Colonic mucosa (tissue), 4 donors: ENCODE measurements at places on chromosomes 12 and 14.
A peak's percentile ranks its signal among the peaks of the same experiment; 100 is the strongest.

DNA sequence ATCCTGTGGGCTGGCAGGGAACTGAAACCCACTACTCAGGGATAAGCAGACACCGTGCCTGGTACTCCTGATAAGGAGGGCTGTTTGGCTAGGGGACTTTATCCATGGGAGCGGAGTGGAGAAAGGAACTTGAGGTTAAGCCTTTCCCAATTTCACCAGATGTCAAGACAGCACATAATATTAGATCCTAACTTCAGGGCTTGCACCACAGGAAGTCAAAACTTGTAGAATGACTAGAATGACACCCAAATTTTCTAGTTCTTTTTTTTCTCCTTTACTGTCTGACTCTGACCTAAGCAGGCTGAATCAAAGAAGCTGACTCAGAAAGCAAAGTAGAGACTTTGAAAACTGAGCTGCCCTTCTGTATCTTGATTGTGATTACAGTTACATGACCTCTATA is 7.1 kb upstream of the CGRRF1 start:
- DNase-seq = no peak
- H3K4me3 ChIP-seq = no peak overlapping the region
- no peaks in the 10 kb centered on the region for H3K36me3 ChIP-seq
- H3K4me1 ChIP-seq = no peaks in the 10 kb centered on the region
- H3K27me3 ChIP-seq = no peaks in the 10 kb centered on the region
- H3K27ac ChIP-seq = no peak overlapping the region

- no peaks in the 10 kb centered on the region for H3K36me3 ChIP-seq
- H3K27me3 ChIP-seq = no peaks in the 10 kb centered on the region
- no peaks in the 10 kb centered on the region for H3K4me1 ChIP-seq
- no peak overlapping the region for H3K4me3 ChIP-seq
- no peak overlapping the region for H3K27ac ChIP-seq
- no peak for DNase-seq
These were observed 29.6 kb upstream of the PRMT8 start for GRCh38 chr12:3461391-3461790.

GRCh38 chr12:55925371-55925770 is 2.3 kb downstream of the PYM1 start:
- H3K4me1 ChIP-seq = peaks cover 20% of the 10 kb centered on the region
- no peak overlapping the region for H3K4me3 ChIP-seq

- H3K36me3 ChIP-seq = peaks cover 9% of the 10 kb centered on the region
- no peaks in the 10 kb centered on the region for H3K27me3 ChIP-seq
- no peaks in the 10 kb centered on the region for H3K4me1 ChIP-seq
- no peak overlapping the region for H3K4me3 ChIP-seq
These were observed 2.9 kb downstream of the PRMT5 start for GRCh38 chr14:22926316-22926715.

GRCh38 chr12:42140901-42141300 is 3.8 kb downstream of the GXYLT1 start:
- no peak for DNase-seq
- no peak overlapping the region for H3K27ac ChIP-seq
- H3K27me3 ChIP-seq = no peaks in the 10 kb centered on the region

- no peaks in the 10 kb centered on the region for H3K36me3 ChIP-seq
- H3K27ac ChIP-seq = no peak overlapping the region
- no peaks in the 10 kb centered on the region for H3K4me1 ChIP-seq
- no peaks in the 10 kb centered on the region for H3K27me3 ChIP-seq
These were observed 275.4 kb downstream of the TRHDE start for GRCh38 chr12:72547573-72547972.

DNA sequence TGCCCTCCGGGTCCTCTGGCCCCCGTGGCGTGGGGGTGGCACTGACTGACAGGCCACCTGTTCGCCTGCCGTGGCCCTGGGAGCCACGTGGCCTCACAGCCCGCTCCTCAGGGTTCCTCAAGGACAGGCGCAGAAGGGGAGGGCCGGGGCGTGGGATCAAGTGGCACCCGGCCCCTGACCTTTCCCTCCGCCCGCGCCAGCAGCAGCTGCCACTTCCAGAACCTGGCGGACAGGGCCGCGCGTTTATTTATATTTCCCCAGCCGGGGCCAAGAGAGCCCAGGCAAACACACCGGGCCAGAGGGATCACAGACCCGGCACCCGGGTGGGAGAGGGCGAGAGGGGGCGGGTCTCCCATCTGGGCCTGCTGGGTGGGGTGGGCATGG is 92.6 kb downstream of the RFLNA start:
- H3K27ac ChIP-seq = peak overlapping the region; percentile 47
- peaks cover 17% of the 10 kb centered on the region for H3K4me1 ChIP-seq
- H3K27me3 ChIP-seq = no peaks in the 10 kb centered on the region
- no peak for DNase-seq

DNA sequence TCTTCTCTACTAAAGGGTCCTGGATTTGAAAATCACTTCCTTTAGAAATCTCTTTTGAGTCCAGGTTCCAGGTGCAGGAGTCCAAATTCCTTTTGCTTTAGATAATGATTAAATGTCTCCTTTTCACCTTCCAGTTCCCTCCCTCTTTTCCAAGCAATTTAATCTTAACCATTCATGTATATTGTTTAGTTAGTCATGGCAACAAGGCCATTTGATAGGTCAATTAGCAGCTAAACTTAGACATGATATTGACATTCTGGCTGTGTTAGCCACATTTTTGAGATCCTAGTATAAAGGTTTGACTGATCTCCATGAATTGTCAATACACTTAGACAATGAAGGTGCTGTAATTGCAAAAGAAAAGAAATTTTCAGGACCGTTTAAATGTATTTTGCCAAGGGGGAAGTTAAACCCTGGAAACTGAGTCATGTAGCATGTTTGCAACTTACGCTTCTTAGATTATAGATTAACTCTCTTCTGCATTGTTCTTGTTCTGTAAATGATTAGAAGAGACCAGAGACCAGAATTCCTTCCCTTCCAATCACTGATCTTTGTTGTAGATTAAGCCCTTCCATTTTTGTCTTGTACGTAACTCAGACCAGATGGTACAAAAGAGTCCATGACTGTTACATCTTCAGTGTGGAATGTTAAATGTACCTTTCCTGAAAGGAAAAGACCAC is 12.4 kb upstream of the C12orf75 start:
- peak overlapping the region; percentile 72 for H3K27ac ChIP-seq
- H3K27me3 ChIP-seq = no peaks in the 10 kb centered on the region
- no peak for DNase-seq
- peaks cover 7% of the 10 kb centered on the region for H3K4me1 ChIP-seq
- no peak overlapping the region for H3K4me3 ChIP-seq
- H3K36me3 ChIP-seq = no peaks in the 10 kb centered on the region

- no peak overlapping the region for H3K4me3 ChIP-seq
- H3K27me3 ChIP-seq = no peaks in the 10 kb centered on the region
- no peak for DNase-seq
- H3K36me3 ChIP-seq = no peaks in the 10 kb centered on the region
These were observed 283.3 kb downstream of the RPL10L start for GRCh38 chr14:46368275-46368674.

- H3K36me3 ChIP-seq = no peaks in the 10 kb centered on the region
- H3K4me3 ChIP-seq = no peak overlapping the region
- DNase-seq = no peak
- H3K4me1 ChIP-seq = no peaks in the 10 kb centered on the region
- peak overlapping the region; percentile 46 for H3K27ac ChIP-seq
- H3K27me3 ChIP-seq = no peaks in the 10 kb centered on the region
These were observed 205.7 kb downstream of the ZFP36L1 start for GRCh38 chr14:68586896-68587751.

DNA sequence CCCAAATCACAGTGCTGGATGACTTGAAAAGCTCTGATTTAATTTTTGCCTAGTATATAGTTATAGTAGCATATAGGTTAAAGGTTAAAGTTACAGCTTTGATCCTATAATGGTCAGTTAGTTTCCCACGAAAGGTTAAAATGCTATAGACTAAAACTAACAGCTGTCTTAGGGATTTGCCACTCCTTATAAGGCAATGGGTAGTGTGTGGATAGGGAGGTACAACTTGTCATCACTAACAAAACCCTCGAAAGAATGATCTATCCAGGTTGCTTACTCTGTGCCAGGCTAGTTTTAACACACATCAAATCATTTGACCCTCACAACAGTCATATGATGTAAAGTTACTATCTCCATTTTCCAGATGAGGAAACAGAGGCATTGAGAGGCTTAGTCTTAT is 11.7 kb downstream of the RCOR1 start:
- no peaks in the 10 kb centered on the region for H3K36me3 ChIP-seq
- no peak for DNase-seq
- no peaks in the 10 kb centered on the region for H3K4me1 ChIP-seq
- H3K27me3 ChIP-seq = no peaks in the 10 kb centered on the region

- H3K36me3 ChIP-seq = no peaks in the 10 kb centered on the region
- H3K4me3 ChIP-seq = no peak overlapping the region
- no peak for DNase-seq
These were observed 228.6 kb downstream of the ZFP36L1 start for GRCh38 chr14:68564191-68564825.

DNA sequence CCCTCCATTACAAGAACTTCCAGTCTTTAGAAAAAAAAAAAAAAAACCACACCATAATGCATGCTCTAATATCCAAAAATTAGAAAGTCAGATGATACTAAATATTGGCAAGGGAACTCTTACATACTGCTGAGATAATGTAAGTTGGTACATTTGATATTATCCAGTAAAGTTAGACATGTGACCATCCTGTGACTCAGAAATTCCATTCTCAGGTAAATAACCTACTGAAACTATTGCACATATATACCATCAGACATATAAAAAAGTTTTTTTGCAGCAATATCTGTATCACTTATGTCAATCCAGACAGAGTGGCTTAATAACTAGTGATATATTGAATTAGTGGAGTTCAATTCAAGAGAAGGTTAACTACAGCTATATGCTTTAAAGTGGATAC is 63.5 kb downstream of the KITLG start:
- H3K27me3 ChIP-seq = no peaks in the 10 kb centered on the region
- DNase-seq = no peak
- H3K4me3 ChIP-seq = no peak overlapping the region
- no peaks in the 10 kb centered on the region for H3K4me1 ChIP-seq
- no peak overlapping the region for H3K27ac ChIP-seq

GRCh38 chr12:69469854-69470188 is 367 bp upstream of the FRS2 start:
- no peaks in the 10 kb centered on the region for H3K27me3 ChIP-seq
- H3K27ac ChIP-seq = peak overlapping the region; percentile 80
- peak overlapping the region; percentile 82 for H3K4me3 ChIP-seq
- peaks cover 7% of the 10 kb centered on the region for H3K4me1 ChIP-seq

- DNase-seq = no peak
- H3K4me3 ChIP-seq = no peak overlapping the region
- no peaks in the 10 kb centered on the region for H3K27me3 ChIP-seq
- H3K36me3 ChIP-seq = no peaks in the 10 kb centered on the region
These were observed 76.4 kb upstream of the FOXG1 start for GRCh38 chr14:28690029-28690692.

- no peaks in the 10 kb centered on the region for H3K36me3 ChIP-seq
- no peak for DNase-seq
- H3K27me3 ChIP-seq = no peaks in the 10 kb centered on the region
- H3K4me3 ChIP-seq = no peak overlapping the region
These were observed 70.8 kb downstream of the WNK1 start for GRCh38 chr12:823028-823698.

DNA sequence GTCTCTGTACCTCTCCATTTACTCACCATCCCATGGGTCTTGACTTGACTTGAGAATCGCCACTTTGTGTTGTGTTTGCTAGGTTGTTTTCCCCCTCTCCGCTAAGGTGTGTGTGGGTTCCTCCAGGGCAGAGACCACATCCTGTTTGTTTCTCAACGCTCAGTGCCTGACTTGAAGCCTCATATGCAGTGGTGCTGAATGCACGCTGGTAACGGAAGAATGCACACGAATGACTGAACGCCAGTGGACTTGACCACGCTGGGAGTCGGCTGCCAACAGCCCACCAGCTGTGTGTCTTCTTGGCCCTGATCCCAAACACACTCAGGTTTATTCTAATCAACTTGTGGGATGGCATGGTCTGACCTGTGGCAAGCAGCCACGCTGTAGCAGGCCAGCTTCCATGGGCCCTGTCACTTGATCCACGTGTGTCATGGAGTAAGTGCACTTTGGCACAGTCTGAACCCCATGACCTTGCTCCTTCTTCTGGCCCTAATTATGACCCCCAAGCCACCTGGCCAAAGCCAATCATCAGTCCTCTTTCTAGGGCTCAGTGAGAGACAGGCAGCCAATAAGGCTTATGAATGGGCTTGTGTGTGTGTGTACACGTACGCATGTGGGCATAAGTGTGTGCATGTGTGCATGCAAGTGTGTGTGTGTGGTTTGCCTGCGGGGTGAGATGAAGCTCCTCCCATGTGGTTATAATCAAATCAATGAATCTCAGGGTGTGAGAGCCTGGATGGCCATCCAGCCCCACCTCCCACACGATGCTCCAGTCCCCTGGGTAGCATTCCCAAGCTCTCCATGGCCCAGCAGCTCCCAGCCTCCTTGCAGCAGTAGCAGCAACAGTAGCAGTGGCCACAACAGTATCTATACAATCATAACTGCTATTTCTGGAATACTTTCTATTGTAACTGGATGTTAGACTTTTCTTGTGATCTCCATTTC is 6.4 kb upstream of the TC2N start:
- no peak overlapping the region for H3K4me3 ChIP-seq
- DNase-seq = peak; percentile 42
- peaks cover 21% of the 10 kb centered on the region for H3K4me1 ChIP-seq
- H3K36me3 ChIP-seq = no peaks in the 10 kb centered on the region
- peak overlapping the region; percentile 89 for H3K27ac ChIP-seq

- H3K4me1 ChIP-seq = peaks cover 82% of the 10 kb centered on the region
- DNase-seq = peak; percentile 77
- H3K27me3 ChIP-seq = no peaks in the 10 kb centered on the region
- H3K27ac ChIP-seq = peak overlapping the region; percentile 99
- no peak overlapping the region for H3K4me3 ChIP-seq
- no peaks in the 10 kb centered on the region for H3K36me3 ChIP-seq
These were observed 40.0 kb upstream of the PNMA1 start for GRCh38 chr14:73753887-73754795.

DNA sequence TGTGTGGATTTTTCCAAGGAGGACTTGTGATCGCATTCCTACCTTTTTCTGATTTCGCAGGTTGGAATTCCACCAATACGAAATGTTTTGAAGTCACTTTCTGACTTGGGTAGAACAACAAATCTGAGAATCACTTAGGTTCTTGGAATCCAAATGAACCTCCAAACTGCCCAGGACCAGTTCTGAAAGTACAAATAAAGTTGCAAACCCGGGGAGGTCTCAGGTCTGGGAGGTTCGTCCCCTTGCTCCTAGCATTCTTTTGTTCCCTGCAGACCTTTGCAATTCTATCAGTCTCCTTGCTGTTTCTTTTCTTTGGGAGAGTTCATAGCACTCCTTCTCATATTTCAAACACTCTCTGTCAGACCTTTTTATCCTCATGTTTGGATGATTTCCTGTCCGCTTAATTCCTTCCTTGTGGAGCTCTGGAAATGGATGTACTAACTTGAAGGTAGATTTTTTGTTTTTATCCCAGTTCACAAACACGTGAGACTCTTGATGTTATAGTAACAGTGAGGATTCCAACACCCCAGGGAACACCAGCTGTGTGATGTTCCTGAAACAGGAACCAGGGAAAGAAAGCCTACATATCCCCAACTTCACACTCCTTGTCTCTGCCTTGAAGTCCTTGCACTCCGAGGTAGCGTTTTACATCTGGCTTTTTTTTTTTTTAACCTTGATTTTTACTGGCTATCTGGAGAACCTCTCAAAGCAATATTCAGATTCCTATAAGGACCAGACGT is 70.6 kb downstream of the TMEM132C start:
- DNase-seq = no peak
- H3K4me1 ChIP-seq = no peaks in the 10 kb centered on the region
- H3K36me3 ChIP-seq = no peaks in the 10 kb centered on the region
- no peak overlapping the region for H3K27ac ChIP-seq
- no peak overlapping the region for H3K4me3 ChIP-seq
- no peaks in the 10 kb centered on the region for H3K27me3 ChIP-seq

GRCh38 chr12:30044206-30044605 is 260.5 kb upstream of the TMTC1 start:
- H3K27me3 ChIP-seq = no peaks in the 10 kb centered on the region
- H3K4me3 ChIP-seq = no peak overlapping the region
- no peaks in the 10 kb centered on the region for H3K4me1 ChIP-seq
- no peak for DNase-seq
- no peaks in the 10 kb centered on the region for H3K36me3 ChIP-seq
